Kidney tubule cell (primary cell): ENCODE measurements at places on chromosomes 2 and 18.
A peak's percentile ranks its signal among the peaks of the same experiment; 100 is the strongest.

- DNase-seq, result peak; percentile 95
Measured at GRCh38 chr2:33210626-33211025, 263.9 kb downstream of the LTBP1 start.

DNA sequence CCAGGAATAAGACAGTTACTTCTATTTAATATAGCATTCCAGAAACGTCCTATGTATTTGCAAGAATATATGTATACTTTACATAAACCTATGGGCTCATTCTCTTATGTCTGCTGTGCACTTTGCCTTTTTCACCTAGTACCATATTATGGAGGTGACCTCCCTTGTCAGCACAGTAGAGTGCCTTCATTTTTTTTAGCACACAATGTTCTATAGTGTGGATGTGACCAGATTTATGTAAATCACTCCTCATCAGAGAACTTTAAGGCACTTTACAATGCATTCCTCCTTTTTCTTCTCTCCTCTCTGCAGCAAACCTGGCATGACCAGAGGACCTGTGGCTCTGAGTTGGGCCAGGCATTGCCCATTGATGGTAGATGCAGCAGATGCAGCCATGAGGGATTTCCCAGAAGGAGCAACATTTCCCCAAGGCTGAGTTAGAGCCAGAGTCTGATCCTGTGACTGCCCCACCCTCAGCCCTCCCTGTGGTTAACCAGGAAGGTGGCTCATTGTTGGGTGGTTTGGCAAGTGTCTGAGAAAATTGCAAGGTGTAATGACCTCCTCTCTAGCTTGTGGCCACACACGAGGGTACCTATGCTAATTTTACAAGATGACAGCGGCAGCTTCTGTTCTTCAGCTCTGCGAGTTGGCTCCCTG is 76.5 kb upstream of the DLX2 start:
- peak; percentile 94 for DNase-seq

GRCh38 chr2:138676619-138677021 is 103.6 kb downstream of the NXPH2 start:
- peak; percentile 93 for DNase-seq

GRCh38 chr18:76920974-76921373 is 98.6 kb downstream of the ZNF236 start:
- no peak for DNase-seq

- DNase-seq, result no peak
Measured at GRCh38 chr18:13452871-13453680, 234.5 kb downstream of the LDLRAD4 start.

DNA sequence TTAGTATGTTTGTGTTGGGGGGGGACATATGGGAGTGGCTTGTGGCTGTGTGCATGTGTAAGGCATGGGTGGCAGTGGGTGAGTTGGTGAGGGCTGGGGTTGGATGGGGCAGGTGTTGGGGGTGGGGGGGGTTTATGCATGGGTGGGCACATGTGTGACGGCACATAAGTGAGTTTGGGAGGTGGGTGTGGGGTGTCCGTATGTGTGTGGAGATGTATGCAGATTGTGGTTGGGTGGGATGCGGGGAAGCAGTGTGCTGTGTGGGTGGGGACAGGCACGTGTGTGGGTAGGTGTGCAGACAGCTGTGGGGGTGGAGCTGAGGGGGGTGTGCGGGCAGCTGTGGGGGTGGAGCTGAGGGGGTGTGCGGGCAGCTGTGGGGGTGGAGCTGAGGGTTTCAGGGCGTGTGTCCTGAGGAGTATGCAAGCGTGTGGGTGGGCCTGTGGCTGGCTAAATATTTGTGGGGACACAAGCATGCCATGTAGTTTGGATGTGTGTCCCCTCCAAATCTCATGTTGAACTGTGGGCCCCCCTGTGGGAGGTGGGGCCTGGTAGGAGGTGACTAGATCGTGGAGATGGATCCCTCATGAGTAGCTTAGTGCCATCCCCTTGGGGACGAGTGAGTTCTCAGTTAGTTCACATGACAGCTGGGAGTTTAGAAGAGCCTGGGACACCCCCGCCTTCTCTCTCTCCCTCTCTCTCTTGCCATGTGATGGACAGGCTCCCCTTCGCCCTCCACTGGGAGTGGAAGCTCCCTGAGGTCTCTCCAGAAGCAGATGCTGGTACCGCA is 59.4 kb downstream of the ANKMY1 start:
- DNase-seq, result no peak

DNA sequence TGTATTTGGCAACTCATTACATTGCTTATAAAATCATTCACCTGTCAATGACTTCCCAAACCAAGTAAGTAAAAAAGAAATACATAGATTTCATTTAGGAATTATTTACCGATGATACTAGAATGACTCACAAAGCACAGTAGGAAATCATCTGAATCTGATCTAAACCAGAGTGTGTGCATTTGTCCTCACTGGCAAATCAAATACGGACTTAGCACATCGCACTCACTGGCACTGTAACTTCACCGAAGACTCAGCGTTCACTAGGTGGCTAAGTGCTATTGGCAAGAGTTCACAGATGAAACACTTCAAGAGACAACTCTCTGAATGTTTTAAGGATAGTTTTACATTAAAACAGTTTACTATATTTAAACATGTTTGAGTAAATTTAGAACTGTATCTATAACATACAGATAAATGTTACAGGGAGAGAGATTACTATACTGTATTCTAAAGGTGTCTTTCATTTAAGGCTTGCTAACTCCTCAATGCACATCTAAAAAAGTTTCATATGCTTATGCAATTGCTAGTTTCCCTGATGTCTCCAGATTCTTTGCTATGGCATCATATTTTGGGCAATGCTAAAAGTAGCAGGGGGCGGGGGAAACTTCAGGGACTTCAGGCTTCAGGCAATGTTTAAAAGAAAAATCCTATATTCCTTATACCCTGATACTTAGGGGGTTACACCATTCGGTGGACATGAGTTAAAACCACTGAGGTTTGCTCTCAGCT is 48.8 kb downstream of the STK39 start:
- peak; percentile 31 for DNase-seq

- DNase-seq, result no peak
Measured at GRCh38 chr18:60446821-60447220, 74.2 kb upstream of the MC4R start.

DNA sequence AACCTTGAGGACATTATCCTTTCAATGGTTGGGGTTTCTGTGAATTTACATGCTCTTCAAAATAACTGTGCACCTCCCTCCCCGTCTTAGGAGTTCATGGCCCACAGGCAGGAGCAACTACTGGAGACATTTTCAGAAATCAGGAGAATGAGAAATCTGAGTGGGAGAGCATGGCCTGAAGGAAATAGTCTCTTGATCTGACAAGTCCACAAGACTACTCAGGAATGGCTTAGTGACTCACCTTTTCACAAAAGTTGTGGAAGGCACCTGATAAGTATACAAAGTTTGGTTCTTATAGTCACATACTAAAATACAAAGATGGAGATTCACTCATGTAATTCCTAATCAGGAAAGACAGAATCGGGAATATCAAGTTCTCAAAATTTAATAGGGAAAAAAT is 83.6 kb upstream of the NCKAP5 start:
- no peak for DNase-seq

GRCh38 chr2:9262671-9263171 is 56.1 kb downstream of the ASAP2 start:
- DNase-seq, result no peak

DNA sequence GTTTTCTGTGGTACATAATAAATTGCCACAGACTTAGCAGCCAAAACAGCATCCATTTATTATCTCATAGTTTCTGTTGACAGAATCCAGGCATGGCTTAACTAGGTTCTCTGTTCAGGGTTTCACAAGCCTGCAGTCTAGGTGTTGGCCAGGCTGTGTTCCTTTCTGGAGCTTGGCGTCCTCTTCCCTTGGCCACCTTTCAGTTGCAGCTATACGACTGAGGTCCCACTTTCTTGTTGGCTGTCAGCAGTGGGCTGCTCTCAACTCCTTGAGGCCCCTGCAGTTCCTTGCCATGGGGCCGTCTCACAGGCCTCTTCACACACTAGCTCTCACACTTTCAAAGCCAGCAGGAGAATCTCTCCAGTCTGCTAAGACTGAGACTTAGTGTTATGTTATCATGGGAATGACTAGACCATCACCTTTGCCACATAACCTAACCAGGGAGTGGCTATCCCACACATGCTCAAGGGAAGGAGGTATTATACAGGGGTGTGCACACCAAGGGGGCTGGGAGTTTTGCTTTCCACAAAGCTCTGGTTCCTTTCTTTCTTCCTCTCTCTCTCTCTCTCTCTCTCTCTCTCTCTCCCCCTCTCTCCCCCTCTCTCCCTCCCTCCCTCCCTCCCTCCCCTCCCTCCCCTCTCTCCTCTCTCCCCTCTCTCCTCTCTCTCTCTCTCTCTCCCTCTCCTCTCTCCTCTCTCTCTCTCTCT is 15.8 kb downstream of the RIOK3 start:
- no peak for DNase-seq

GRCh38 chr18:42861271-42861670 is 254.2 kb downstream of the RIT2 start:
- DNase-seq, result no peak

DNA sequence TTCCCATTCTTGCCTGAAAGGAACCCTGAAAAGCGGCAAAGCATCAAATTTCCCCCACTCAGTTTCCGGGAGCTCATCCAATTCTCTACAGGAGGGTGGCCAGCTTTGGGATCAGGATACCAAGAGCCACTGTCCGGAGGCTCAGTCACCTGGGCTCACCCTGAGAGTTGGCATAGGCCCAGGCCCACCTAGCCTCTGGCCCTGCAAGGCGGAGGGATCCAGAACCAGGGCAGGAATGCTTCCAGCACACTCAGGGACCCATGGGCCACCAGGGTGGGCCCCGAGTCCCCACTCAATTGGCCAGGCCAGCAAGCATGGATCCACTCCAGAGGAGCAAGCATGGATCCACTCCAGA is 432.9 kb upstream of the MYT1L start:
- no peak for DNase-seq

GRCh38 chr2:210459407-210459806 is 17.2 kb downstream of the LANCL1 start:
- DNase-seq, result no peak
